ENCODE measurements at places on chromosomes 16 and 17.

- no peak for DNase-seq
Observed at GRCh38 chr16:80989801-80990200, 16.9 kb downstream of the CMC2 start.

- peak; percentile 62 for DNase-seq
Observed at GRCh38 chr17:73228748-73229236, 32.9 kb downstream of the CPSF4L start.

DNA sequence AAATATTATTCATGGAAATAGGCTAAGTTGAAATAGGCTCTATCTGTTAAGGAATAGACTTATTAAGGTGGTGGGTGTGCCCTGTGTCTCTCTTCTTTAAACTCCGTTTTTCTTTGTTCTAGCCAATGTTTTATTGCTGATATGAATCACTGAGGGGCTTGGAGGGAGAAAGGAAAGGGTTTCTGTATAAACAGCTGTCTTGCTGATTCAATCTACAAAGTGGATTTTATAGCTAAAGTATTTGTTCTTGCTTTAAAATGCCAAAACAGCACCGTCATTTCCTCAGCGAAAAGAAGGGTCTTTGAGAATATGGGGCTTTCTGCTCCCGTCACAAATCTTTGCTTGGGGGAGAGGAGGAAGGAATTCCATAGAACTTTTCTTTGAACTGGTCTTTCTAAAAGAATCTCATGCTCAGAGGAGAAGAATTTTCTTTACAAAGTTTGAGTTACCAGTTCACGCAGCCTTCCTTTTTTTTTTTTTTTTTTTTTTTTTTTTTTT lies 39.3 kb downstream of the MSI2 start:
- DNase-seq: no peak

GRCh38 chr17:50904518-50905459 lies 38.6 kb upstream of the TOB1 start:
- no peak for DNase-seq

DNA sequence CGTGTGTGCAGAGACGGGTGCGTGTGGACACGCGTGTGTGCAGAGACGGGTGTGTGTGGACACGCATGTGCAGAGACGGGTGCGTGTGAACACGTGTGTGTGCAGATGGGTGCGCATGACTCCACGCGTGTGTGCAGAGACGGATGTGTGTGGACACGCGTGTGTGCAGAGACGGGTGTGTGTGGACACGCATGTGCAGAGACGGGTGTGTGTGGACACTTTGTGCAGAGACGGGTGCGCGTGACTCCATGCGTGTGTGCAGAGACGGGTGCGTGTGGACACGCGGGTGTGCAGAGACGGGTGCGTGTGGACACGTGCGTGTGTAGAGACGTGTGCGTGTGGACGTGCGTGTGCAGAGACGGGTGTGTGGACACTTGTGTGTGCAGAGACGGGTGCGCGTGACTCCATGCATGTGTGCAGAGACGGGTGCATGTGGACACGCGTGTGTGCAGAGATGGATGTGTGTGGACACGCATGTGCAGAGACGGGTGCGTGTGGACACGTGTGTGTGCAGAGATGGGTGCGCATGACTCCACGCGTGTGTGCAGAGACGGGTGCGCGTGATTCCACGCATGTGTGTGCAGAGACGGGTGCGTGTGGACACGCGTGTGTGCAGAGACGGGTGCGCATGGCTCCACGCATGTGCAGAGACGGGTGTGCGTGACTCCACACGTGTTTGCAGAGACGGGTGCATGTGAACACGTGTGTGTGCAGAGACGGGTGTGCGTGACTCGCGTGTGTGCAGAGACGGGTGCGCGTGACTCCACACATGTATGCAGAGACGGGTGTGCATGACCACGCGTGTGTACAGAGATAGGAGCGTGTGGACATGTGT lies 1.6 kb upstream of the CD7 start:
- no peak for DNase-seq
